ENCODE measurements at places on chromosomes 1 and 21.

- no peak for DNase-seq
These were observed 3.3 kb upstream of the NECTIN4 start for GRCh38 chr1:161092621-161093028.

DNA sequence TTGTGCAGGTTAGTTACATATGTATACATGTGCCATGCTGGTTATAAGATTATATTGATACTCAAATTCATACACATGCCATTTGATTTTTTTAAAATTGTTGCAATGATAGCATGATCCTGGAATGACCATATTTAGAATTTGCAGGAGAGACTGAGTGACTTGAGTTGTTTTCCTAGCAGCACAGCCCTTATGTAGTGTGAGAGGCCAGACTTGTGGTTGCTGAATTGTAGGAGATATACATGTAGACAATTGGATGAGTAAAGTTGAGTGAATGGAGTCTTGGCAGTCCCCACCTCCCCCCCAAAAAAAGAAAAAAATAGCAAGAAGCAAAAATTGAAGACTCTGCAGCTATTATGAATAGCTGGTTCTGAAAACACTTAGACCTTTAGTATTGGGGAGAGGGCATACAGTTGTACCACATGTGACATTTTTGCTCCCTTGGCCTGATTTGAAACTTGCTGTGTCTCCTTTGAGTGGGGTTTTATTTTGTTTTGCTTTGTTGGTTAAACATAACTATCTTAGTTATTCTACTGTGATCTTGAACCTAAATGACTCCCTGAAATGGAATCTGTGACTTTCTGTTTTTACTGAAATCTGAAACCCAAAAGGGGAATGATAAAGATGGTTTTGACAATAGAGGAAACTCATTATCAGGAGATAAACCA lies 280.3 kb downstream of the HMCN1 start:
- DNase-seq: peak; percentile 19

DNA sequence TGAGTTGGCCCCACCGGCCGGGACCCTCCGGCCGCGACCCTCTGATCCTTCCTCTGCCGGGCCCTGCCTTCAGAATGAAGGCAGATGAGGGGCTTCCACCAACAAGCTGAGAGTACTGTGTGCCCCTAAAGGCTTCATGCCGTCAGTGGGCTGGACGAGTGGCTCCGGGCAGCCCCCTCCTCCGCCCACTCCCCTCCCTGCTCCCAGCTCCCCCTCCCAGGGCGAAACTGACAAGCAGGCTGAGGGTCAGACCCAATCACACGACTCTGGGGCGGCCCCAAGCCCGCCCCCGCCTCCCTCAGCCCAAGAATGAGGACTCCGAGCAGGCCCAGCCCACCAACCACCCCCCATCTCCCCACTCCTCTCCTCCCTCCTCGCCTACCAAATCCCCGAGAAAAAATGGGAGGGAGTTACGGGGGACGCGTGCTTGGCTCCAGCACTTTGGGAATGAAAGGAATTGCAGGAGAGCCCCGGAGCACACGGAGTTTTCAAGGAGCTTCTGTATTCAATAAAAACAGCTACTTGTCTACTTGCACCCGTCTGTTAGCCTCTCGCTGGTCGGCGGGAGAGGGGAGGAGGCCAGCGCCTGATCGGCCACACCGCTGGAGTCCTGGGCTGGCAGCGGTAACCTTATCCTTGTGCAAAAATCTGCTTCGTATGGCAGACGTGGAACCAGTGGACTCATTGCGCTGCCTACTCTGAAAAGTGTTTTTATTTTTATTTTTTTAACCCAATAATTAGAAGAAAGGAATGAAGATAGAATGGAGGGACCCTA lies at the start of gene COL11A1:
COL11A1 (minus strand) TSS at position 147 of the 775 bp plus-strand sequence. CDS start 344 bp downstream, outside the sequence.
- no peak for DNase-seq

DNA sequence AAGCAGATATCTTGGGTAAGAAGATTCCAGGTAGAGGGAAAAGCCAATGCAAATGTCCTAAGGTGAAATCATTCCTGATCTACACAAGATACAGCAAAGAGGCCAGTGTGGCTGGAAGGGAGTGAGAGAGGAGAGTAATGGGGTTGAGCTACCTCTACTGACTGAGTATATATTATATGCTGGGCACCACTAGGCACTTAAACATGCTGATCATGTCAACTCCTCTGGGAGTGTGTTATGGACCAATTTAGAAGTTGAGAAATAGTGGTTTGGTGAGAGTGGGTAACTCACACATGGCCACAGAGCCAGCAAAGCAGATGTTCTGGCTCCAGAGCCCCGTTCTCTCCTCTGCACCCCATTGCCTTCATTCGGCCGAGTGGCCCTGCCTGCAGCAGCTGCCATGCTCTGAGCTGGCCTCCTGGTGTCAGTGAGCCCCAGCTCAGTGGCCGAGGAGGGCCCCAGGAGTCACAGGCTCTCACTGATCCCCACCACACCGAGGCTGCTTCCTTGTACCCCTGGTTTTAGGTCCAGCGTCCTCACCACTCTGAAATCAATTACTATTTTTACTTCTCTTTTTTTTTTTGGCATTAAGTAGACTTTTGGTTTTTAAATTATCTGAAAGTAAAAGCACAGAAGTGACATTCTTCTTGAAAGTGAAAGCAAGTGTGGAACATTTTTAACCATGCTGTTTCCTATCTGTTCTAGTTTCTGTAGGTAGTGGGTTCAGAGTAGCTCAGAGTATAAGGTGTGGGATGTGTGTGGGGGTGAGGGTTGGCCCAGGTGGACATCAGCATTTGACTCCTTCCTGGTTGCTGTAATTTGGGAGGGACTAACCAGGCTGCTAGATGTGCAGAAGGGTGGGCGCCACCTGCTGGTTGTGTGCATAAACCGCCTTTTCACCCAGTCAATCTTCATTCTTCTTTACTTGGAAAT lies 45.8 kb upstream of the CRNN start:
- DNase-seq: peak; percentile 88

- DNase-seq: peak; percentile 63
These were observed 860 bp downstream of the TMEM63A start for GRCh38 chr1:225881081-225881958.

- DNase-seq: no peak
These were observed 46.7 kb downstream of the TRABD2B start for GRCh38 chr1:47950471-47950870.

- DNase-seq: no peak
These were observed 65.5 kb upstream of the AK4 start for GRCh38 chr1:65082346-65083040.

GRCh38 chr1:193929374-193930033 lies 743.1 kb upstream of the B3GALT2 start:
- DNase-seq: peak; percentile 29
